Activated T-cell treated with anti-CD3 and anti-CD28 coated beads for 48 hours (primary cell): ENCODE measurements at places on chromosomes 2 and 18.

GRCh38 chr2:88603146-88603545 is 24.1 kb downstream of the EIF2AK3 start:
- no peak for DNase-seq

DNA sequence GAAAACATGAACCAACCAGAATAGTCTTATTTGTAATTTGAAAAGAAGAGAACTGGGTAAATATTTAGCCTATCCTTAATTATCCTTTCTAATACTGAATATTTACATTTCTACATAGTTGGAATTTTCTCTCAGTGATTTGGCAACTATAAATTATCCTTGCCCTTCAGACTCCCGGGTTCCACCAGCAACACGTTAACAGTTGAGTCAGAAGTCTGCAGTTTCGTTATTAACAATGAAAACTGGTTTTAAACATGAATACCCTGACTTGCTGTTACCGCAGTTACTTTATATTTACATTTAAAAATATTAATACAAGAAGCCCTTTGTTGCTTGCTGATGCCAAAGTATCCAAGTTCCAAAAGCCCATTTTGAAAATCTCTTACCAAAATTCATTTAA is 673.0 kb downstream of the ARHGAP15 start:
- no peak for DNase-seq

DNA sequence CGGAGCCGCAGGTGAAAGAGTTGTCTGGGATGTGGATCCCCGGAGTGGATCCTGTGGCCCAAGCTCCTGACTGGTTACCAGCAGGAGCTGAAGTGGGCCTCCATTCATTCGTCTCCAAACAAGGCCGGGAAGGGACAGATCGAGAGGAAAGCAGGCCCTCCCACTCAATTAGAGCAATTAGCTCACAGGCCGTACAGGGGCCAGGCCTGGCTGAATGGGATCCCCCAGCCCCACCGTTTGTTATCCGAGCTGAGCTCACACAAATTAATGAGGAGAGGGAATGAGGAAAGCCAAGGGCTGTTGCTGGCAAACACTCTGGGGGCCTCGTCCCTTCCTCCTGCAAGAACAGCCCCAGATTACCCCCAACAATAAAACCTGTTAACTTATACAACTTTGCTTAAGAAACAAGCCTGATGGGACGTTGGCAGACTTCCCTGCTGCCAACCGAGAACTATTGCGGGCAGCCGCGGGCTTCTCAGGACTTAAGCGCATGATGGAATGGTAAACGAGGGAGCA is 338.0 kb downstream of the BCL11A start:
- no peak for DNase-seq

GRCh38 chr2:63218800-63219526 is 168.3 kb downstream of the OTX1 start:
- DNase-seq, result no peak

DNA sequence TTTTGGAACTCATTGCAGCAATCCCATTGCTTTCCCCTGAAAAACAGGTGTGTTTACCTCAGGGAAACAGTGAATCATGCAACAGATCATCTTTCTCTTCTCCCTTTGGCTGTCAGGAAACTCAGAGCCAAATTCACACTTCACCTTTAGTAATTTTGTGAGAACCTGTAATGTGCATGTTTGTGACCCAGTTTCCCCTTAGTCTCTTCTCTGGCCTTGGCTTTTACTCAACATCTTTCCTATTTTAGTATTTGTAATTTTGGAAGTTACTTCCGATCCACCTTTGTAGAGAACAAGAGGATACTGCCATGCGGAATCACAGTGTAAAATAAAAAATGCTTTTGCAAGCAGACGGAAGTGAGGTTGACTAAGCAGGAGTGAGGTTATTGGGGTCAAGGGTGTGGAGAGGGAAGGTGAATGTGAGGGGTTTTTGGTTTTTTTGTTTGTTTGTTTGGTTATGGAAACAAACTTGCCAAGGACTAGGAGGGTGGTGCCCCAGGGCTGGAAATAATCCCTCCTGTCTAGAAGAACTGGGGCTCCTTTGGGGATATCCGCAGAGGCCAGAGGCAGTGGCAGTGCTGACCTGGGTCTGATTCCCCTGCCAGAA is 14.0 kb downstream of the ASPRV1 start:
- DNase-seq, result no peak

- DNase-seq, result peak; percentile 22
Measured at GRCh38 chr18:62505669-62506494, 16.9 kb upstream of the ZCCHC2 start.

- DNase-seq, result no peak
Measured at GRCh38 chr18:32966141-32966540, 193.3 kb upstream of the KLHL14 start.

GRCh38 chr2:85662899-85663593 is 5.0 kb downstream of the SFTPB start:
- no peak for DNase-seq

DNA sequence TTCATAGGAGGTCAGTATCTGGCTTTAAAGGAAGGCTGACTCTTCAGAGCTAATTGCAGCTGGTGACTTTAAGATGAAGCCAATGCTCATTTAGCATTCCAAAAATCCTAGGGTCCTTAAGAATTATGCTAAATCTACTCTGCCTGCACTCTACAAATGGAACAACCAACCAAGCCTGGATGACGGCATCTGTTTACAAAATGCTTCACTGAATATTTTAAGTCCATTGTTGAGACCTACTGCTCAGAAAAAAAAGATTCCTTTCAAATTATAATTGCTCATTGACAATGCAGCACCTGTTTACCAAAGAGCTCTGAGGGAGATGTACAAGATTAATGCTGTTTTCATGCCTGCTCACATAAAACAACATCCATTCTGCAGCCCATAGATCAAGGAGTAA is 31.4 kb downstream of the YWHAQ start:
- DNase-seq, result no peak

DNA sequence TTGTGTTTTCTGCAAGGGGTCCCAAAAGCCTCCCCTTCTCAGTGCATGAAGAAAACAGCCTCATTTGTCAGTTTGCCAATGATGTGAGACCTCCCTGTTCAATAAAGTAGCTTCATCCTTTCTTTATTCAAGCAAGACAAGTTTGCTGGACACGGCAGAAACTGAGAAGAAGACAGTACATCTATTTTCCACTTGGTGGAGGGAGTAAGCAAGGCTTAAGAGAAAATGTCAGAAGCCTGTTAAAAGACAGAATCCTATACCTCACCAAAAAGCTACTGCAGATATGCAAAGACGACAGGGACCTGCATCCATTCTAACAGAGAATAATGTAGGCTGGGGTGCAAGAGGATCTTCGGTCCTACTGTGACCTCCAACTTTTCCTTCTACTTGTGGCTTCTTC is 506.8 kb upstream of the VRK2 start:
- DNase-seq, result no peak

DNA sequence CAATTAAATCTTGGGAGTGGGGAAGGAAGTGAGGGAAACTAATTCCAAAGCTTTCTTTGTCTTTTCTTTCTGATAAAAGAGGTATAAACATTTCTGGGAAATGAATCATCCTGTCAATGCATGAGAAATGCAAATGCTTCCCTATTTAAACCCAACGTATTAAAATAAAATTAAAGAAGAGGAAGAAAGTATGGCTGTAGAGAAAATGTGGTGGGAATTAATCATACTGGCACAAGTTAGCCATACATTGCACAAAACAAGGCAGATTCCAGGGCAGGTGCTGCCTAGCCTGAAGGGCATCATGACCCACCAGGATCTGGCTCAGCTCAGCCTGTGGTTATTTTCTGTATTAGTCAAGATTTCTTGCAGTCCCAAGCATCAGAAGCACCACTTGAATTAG is 338.0 kb downstream of the NYAP2 start:
- no peak for DNase-seq
